ENCODE measurements at places on chromosomes 7 and 10. TPM values are rescaled to one million over a fixed set of nuclear protein-coding genes. Genes with fewer than 3 reads are reported as not detected.

CACNB2 gene
- total RNA-seq = not detected

CAV1 gene
- total RNA-seq = 718 TPM

FAM237B gene
- total RNA-seq = 0.04 TPM

NUTM2D gene
- 1.7 TPM for total RNA-seq

ACSM6 gene
- not detected for total RNA-seq

HYAL4 gene
- total RNA-seq = 0.04 TPM

Data from A549 treated with dexamethasone at 1 μM for 4 hours (cell line).